ENCODE measurements at places on chromosomes 1 and 21.

DNA sequence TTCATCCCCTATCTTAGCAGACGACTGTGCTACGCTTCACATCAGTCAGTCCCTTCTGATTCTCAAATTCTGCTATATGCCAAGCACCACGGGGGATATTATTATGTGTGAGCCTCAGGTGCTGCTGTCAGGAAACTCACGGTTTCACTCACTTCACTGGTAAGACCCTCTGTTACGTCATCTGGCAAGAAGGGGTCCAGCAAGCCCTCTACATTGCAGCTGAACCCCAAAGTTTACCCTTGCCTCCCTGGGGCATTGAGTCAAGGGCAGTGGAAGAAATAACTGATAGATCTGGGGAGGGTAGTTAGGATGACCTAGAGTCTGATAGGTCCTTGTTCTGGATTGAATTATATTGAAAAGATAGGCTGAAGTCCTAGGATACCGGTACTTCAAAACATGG, 237.4 kb downstream of the RRAGC start:
- no peak for DNase-seq

GRCh38 chr1:21239221-21239620, 51.0 kb downstream of the ECE1 start:
- no peak for DNase-seq

DNA sequence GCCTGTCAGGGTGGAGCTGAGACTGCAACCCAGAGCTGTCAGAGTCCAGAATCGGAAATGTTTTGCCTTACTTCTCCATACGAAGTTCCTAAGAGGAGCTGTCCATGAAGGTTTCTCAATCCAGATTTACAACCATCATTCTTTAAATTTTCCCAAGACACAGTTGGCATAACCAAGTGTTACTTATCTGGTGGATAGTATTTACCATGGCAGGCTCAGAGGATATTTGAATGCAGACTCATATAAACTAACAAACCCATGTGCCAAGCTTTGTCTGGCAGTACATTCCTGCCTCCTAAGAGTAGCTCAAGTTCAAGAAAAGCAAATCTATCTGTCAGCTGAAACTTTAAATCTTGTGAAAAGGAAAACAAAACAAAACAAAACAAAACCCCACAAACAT, 267.9 kb downstream of the ZNF326 start:
- DNase-seq: no peak

DNA sequence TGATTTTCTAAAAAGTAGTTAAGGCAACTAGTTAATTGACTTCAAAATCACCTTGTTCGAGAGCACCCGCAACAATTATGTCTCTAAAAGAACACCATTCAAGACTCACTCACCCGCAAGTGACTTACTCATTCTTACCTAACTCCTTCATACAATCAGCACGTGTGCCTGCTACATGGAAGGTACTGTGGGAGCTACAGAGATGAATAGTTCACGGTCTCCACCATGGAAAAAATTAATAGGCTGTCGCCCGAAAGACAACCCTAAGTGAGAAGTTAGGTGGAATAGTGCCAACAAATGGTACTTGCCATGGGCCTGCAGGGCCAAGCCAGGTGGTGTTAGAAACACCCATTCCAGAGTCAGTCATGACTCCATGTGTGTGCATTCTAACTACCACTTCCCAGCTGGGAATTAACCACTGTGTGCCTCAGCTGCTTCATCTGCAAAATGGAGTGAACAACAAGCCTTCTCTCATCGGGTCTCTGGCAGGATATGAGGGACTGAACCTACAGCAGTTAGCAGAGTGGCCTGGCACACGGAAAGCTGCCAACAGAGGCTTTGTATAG, 7.1 kb downstream of the SSBP3 start:
- DNase-seq: no peak

DNA sequence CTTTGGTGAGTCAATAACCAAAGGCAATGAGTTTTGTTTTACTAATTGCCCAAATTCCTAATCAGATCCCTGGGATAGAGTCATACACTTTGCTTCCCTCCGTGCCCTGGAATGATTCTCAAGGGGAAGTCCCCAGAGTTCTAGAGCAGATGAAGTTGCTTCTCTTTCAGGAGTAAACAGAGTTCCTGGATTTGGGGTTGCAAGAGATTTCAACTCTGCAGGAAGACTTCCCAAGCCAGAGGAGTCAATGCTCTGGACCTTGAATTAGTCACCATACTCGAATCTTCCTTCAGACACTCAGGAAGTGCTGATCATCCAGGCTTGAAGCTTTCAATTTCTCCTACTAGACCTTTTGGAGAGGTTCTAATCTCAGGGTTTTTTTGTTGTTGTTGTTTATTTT, 39.6 kb downstream of the FCER1A start:
- no peak for DNase-seq

DNA sequence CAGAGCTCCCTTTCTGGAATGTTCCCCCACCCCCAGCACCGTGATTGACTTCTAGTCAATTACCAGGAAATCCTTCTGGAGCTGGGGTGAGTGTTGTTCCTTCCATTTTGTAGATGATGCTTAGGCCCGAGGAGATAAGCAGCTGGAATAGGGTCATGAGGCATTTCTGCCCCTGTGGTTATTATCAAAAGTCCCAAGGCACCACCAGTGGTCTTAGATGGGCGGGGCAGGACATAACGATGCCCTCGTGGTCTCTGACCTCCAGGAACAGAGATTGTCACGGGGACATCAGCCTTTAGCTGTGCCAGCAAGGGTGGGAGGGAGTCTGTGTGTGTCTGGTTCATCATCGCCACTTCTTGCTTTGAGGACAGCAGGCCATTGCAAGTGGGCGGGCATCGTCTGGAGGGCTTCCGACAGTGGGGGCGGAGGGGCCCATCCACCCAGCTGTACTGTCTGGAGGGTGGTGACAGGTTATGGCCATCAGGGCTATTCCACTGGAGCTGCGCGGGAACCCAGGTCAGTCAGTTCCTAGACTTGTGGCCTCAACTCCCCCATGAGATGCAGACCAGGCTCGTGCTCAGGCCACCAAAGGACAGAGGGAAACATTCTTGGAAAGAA, 22.6 kb downstream of the TNFRSF8 start:
- DNase-seq: no peak

DNA sequence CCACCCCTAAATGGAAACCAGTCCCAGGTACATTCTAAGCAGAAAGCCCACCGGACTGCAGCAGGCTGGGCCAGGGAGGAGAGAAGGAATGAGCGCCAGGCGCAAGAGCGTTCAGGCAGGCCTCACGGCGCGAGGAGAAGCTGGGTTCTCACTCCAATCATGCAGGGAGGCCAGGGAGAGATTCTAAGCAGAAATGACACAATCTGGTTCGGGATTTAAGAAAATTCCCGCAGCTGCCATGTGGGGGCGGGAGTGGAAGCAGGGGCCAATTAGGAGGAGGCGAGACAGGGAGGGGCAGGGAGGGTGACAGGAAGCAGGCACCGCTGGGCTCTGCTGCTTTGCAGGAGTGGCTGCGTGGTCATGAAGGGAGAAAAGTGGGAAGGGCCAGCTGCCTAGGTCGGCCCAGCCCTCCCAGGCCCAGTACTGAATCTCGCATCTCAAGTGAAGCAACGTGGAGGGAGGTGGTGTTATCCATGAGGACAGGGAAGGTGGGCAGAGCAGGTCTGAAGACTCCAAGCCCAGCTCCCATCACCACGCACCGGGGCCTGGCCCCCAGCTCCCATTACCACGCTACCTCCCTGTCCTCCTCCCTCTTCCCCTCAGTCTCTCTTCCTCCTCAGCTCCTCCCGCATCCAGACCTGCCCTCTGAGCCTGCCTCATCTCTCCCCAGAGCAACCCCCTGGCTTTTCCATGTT, 11.8 kb downstream of the NPHP4 start:
- no peak for DNase-seq

DNA sequence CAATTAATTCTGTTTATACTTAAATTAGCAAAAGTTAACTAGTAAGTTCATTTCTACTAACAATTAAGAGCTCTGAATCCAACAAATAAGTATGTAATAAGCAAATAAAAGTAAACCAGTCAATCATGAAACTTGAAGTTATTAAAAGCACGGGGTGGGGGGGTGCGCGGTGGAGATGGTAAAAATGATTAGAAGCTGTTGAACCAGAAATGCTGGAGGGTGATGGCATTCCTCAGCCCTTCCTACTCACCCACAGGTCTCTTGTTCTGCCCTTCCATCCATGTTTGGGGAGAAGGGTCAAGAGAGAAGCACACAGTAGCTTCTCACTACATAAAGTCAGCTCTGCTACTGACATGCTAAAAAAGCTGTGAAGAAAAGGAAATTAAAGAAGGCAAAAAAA, 63.5 kb downstream of the AKT3 start:
- DNase-seq: no peak

DNA sequence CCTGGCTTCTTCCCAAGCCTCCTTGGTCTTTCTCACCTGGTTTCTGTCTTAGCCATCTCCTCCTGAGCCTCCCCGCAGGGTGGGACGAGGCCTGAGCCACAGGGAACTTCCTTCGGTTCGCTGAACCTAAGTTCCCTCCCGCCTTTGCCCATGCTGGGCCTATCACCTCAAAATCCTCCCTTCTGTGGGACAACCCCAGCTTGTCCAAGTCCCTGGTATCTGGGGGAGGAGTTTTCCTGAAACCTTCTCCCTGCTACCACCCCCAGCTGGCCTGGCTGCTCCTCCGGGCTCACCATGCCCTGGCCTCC, 27.7 kb upstream of the VPS13D start:
- no peak for DNase-seq

DNA sequence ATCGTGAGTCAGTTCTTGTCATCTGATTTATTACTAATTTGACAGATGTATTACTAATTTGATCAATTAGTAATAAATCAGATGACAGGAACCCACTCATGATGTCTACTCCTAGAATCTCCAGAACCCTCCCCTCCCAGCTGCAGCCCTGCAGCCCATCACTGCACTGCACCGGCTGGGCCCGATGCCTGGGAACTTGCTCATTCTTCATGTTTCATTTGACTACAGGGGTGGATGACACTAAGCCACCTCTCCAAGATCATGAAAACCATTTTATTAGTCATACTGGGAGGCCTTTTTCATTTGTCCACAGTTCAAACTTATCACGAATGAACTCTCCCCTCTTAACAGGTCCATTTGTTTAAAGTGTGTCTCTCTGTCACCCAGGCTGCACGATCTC, 41.0 kb downstream of the KCNH1 start:
- no peak for DNase-seq

DNA sequence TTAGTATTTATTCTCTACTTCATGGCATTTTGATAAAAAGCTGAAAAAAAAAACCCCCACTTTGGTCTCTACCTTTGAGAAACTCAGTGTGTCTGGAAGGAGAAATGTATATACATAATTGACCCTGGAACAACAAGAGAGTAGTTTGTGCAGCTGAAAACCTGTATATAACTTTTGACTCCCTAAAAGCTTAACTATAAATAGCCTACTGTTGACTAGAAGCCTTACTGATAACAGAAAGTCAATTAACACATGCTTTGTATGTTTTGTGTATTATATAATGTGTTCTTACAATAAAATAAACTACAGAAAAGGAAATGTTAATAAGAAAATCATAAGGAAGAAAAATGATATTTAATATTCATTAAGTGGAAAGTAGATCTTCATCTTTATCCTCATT, 88.0 kb downstream of the NEK7 start:
- no peak for DNase-seq
